ENCODE measurements at places on chromosomes 5 and 9.
A peak's percentile ranks its signal among the peaks of the same experiment; 100 is the strongest.

DNA sequence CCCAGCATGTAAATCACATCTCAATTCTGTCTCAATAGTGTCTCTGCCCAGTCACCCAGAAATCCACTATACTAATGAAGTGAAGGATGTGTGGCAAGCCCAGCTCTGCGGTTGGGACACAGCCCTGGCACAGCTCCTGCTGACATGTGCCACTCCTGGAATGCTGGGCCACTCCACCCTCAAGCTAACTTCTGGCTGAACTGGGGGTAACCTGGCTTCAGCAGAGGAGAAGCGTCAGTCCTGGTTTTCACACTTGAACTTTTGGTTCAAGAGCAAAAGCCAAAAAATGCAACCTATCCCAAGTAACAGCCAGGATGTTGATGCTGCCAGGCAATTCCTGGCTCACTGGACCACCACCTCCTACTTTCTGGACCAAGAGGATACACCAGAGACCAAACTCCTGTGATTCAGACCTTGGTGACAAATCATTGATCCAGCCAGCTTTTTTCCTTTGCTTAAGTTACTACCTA lies 86.4 kb downstream of the ARRDC3 start:
- no peak for DNase-seq

GRCh38 chr9:84490206-84490841 lies 149.8 kb upstream of the SLC28A3 start:
- no peak for DNase-seq

- no peak for DNase-seq
Measured at GRCh38 chr9:121895818-121896544, 197.1 kb downstream of the TTLL11 start.

DNA sequence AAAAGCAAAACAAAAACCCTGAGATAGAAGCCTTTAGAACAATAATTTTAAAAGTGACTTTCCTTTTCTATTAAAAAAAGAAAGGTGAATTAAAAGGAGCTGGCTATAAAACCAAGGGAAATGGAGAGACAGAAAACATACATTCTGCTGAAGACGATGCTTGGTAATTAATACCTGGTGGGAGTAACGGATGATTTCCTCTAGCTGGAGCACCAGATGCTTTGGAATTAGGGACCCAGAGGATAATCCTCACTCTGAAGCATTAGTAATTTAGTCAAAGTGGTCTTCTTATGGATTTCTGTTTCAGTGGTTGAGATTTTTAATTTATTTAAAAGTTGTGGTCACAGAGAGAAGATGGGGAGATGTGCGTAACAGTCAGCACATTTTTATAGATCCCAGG lies 982.5 kb downstream of the TLE4 start:
- DNase-seq: no peak

DNA sequence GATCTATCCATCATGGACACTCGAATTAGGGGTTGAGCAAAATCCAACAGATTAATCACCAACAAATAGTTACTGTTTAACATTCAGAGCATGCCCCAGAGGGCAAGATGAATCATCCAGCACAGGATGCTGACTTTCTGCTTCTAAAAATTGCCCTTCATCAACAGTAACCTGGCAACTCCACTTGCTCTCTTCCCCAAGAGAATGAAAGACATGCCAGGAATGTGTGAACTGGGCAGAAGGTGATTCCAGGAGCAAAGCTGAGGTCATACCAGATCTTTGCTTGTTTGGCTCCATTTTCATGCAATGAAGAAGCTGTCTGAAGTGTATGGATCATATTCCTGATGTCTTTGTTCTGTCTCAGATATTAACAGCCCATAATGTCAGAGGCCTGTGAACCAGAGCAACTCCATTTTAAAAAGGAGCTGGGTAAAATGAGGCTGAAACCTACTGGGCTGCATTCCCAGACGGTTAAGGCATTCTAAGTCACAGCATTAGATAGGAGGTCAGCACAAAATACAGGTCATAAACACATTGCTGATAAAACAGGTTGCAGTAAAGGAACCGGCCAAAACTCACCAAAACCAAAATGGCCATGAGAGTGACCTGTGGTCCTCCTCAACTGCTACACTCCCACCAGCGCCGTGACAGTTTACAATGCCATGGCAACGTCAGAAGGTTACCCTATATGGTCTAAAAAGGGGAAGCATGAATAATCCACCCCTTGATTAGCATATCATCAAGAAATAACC lies 2.5 kb upstream of the ZNF367 start:
- no peak for DNase-seq

GRCh38 chr9:34559624-34560455 lies 29.7 kb downstream of the CNTFR start:
- no peak for DNase-seq

DNA sequence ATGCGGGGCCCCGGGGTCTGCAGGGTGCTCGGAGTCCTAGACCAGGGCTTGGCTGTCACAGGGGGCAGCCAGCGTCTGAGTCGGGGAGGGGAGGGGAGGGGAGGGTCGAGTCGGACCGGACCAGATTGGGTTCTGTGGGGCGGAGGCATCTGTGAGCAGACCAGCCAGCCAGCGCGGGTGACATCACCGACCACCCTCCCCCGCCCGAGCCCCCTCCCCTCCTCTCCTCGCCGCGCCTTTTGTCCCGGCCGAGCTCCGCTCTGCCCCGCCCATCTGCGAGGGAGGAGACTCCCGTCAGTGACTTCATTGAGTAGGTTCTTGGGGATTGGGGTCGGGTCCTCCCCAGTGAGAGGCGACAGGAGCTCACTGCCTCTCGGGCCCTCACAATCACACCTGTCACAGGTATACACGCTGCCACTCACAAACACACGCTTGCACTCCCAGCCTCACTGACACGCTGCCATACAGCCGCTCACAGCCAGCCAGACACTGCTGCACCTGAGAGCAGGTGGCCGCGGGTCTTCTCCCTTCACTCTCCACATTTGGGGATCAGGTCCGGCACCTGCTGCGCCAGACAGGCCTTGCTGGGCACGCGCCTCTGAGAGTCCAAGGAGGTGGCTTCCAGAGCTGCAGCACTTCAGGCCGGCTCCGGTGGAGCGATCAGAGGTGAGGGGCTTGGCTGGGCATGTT lies 546 bp downstream of the DNAJB5 start:
- DNase-seq: peak; percentile 31

GRCh38 chr9:2125906-2126305 lies 110.8 kb downstream of the SMARCA2 start:
- DNase-seq: no peak

- no peak for DNase-seq
Measured at GRCh38 chr5:80411589-80412219, 3.8 kb downstream of the ZFYVE16 start.

GRCh38 chr5:18393565-18394442 lies 759.5 kb downstream of the TAF11L14 start:
- DNase-seq: peak; percentile 4

GRCh38 chr9:134182554-134183085 lies 18.3 kb upstream of the RNU6ATAC start:
- no peak for DNase-seq
